Activated naive CD8-positive, alpha-beta T cell treated with anti-CD3 and anti-CD28 coated beads for 36 hours (primary cell): ENCODE measurements at places on chromosomes 13 and 19.
A peak's percentile ranks its signal among the peaks of the same experiment; 100 is the strongest.

- DNase-seq, result no peak
These were observed 131.5 kb upstream of the GJB6 start for GRCh38 chr13:20363603-20364002.

DNA sequence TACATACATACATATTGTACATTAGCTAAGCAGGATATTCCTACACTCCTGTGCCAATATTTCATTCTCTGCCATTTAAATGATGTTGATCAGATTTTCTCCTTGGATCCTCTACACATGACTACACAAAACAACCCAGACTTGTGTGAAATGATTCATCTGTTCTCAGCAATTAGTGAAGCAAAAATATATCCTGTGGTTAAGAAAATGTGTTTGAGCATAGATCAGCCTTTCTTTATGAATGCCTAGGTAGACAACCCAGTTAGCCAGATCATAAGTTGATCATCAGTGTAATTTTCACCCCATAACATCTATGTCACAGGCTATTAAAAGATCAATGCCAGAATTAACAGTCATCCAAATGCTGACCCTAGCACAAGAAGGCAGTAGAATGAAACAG lies 275.2 kb upstream of the EDNRB start:
- DNase-seq, result no peak

DNA sequence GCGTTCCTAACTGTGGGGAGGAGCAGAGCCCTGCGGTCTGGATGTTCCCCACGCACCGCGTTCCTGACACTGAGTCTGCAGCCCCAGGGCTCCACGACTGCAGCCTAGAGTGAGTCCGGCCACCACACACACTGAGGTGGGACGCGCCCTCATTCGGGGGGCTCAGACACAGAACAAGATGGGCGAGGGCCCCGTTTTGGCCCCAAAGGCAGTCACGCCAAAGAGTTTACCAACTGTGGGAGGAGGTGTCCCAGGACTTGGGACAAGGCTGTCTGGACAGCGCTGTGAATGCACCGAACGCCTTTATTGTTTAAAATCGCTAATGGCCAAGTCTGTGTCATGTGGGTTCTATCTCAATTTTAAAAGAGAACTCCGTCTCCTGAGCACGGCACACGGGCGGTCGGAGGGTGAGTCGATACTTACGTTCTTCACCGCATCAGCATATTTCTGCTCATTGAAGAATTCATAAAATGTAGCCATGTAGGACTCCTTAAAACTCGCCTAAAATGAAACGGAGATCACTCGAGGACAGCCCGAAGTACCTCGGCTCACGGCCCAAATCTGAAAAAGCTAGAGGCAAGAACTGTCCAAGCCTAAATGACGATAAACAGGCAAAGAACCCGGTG lies 35.2 kb upstream of the C13orf46 start:
- DNase-seq, result no peak

GRCh38 chr13:48178126-48178525 lies 54.9 kb upstream of the ITM2B start:
- no peak for DNase-seq

GRCh38 chr19:45110851-45111266 lies 17.9 kb downstream of the PPP1R37 start:
- DNase-seq, result no peak

DNA sequence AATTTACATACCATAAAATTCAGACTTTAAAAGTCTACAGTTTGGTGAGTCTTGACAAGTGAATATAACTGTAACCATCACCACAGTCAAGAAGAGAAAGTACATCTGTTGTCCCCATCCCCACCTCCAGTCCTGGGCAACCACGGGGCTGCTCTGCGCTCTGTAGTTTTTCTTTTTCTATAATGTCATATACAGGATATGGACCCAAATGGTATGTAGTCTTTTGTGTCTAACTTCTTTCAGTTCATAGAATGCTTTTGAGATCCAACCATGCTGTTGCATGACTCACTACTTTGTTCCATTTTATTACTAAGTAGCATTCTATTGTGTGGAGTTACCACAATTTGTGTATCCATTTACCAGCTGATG lies 103.9 kb downstream of the DOCK9 start:
- DNase-seq, result no peak

DNA sequence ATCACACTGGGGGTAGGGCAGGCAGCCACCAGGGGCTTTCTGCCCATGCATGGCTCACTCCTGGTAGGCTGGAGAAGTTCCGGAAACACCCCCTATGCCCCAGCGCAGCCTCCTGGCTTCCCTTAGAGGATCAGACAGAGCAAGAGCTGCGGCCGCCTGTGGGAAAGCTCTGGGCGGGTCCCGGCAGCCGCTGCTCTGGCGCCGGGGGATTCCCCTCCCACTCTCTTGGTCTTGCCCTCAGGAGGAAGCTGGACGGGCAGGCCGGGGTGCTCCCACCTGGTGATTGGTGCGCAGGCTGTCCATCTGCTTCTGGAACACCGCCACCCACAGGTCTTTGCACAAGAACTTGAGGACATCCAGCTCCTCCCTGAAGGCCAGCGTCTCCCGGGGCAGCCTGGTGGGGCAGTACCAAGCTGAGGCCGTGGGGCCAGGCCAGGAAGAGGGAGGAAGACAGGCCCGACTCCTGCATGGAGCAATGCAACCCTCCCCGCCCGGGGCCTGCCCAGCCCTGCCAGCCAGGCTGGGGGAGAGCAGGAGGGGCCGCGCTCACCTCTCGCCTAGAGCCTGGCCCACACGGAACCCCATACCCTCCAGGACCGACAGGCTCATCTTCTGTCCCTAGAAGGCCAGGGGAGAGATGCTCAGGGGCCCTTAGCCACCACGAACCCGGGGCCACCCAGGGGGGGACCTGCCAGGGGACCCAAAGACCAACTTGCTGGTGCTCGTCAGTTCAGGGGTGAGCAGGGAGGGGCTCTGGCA lies 4.0 kb upstream of the NKPD1 start:
- DNase-seq, result peak; percentile 82

GRCh38 chr13:42225051-42225450 lies 46.9 kb upstream of the AKAP11 start:
- no peak for DNase-seq

DNA sequence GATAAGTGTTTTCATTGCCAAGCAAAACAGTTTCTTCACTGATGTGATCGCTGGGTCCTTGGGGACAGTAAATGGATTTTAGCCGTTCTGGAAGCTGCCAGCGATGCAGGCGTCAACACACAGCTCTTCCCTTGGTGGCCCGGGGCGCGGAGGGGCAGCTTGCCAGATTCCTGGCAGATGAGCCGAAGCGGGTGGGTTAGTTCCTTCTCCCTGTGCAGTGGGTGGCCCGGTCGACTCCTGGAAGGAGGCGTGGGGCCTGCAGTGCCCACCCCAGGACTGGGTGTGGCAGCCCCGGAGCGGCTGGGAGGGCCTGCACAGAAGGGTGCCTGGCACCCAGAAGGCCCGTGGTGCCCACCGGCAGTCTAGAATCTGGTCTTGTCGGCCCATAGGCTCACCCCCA lies 69.0 kb downstream of the KDM4B start:
- no peak for DNase-seq

GRCh38 chr19:14031719-14032480 lies at the start of gene IL27RA:
IL27RA (plus strand) TSS chr19:14031762; CDS start chr19:14031873, 111 bp downstream.
- peak; percentile 80 for DNase-seq

GRCh38 chr19:46731007-46731501 lies 14.1 kb upstream of the PRKD2 start:
- no peak for DNase-seq

DNA sequence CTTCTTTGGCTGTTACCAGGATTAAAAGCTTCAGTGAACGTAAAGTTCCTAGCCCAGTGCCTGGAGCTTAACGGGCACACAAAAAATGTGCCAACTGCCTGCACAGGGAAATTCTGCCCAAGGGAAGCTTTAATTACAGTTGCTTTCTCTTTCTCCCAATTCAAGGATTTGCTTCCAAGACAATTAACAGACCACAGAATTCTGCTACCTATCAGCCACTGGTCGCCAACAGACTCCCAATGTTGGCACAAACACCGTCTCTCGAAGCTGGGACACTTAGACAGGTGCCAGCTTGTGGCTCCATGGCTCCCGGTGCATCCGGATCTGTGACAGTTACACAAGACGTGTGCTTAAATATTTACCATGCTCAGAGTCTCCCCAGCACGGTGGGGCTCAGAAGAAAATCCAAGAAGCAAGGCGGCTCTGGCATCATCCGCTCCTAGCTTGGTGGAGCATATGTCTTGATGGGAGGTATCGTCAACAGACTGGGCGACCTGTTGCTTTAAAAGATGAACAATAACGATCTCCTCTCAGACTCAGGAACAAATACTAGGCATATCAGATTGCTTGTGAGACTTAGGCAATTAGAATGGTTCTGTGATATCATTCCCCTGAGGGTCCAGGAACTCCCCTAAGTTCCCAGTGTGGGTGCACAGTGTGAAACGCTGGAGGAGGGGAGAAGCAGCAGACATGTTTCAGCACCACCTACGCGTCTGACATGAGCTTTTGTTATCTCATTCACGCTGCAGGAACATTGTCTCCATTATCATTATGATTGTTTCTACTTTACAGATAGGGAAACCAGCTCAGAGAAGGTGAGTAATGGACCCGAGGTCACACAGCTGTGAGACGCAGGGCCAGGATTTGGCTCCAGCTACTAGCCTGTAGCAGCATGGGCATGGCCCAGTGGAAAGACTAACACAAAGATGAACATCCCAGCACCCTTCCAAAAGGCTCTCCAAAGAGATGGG lies 61.6 kb downstream of the ALOX5AP start:
- DNase-seq, result no peak

DNA sequence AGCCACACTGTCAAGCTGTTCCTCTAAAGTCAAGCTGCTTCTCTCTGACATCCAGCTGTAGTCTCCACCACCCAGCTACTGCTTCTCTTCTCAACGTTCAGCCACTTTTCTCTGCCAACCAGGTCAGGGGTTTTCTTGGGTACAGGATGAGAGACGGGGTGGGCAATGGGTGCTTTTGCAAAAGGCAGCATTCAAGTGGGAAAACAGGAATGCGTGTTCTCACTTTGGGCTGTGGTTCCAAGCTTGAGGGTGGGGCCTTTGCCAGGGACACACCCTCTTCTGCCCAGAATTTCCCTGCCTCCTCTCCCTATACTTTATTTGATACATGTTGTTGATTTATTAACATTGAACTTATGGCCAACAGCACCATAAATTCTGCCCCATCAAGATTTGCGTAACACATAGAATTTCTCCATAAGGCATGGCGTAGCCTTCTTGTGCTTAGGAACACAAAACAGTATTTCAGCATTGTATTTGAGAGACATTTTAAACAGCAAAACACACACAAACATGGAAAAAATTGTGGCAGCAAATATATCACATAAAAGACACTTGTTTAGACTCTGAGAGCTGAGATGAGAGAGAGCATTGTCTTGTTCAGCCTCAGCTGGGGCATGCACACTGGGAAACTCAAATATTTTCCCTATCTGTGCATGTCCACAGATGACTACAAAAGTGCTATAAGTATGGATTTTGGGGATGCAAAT lies 392.8 kb downstream of the SLITRK6 start:
- no peak for DNase-seq

- no peak for DNase-seq
These were observed 81.1 kb downstream of the UFM1 start for GRCh38 chr13:38430796-38431195.

GRCh38 chr13:59519819-59520218 lies 643.9 kb downstream of the DIAPH3 start:
- DNase-seq, result no peak
